Esophagus mucosa (tissue), 1 donor: ENCODE measurements at places on chromosomes 7 and 10. TPM values are rescaled to one million over a fixed set of nuclear protein-coding genes. Genes with fewer than 3 reads are reported as not detected.

INMT gene
- 1.5 TPM for total RNA-seq

CALML5 gene
- 16.6 TPM for total RNA-seq

DNA sequence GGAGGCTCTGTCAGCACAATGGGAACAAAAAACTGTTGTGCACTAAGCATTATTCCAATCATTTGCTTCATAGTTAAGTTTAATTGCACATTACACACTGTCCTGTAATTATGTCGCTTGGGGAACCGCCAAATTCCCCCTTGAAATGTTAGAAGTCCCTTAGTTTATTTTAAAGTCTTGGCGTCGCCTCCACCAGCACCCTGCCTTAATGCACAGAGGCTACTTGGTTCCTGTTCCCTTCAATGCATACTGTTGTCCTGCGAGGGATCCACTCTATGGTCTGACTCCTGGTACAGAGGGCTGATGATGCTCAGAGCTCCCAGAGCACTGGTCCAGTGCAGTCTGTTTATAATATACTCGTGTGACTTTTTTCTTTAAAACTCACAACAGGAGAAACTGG is 330.7 kb downstream of the ELMO1 start:
- no peak for ATAC-seq

NME8 gene
- not detected for total RNA-seq

- ATAC-seq: no peak
These were observed 8.9 kb downstream of the GFRA1 start for GRCh38 chr10:116263870-116264655.

DNA sequence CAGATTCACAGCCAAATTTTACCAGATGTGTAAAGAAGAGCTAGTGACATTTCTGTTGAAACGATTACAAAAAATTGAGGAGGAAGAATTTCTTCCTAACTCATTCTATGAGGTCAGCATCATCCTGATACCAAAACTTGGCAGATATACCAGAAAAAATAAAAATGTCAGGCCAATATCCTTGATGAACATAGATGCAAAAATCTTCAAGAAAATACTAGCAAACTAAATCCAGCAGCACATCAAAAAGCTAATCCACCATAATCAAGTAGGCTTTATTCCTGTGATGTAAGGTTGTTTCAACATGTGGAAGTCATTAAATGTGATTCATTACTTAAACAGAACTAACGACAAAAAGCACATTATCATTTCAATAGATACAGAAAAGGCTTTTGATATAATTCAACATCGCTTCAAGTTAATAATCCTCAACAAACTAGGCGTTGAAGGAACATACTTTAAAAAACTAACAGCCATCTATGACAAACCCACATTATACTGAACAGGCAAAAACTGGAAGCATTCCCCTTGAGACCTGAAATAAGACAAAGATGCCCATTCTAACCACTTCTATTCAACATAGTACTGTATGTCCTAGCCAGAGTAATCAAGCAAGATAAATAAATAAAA is 807.7 kb upstream of the ZWINT start:
- ATAC-seq: no peak
